ENCODE measurements at places on chromosomes 5 and 9.
A peak's percentile ranks its signal among the peaks of the same experiment; 100 is the strongest.

GRCh38 chr5:10548418-10549122 is 15.3 kb upstream of the ANKRD33B start:
- no peak for DNase-seq

GRCh38 chr9:132590318-132591182 is 8.1 kb downstream of the BARHL1 start:
- peak; percentile 74 for DNase-seq

GRCh38 chr5:140632366-140633020 is 482 bp downstream of the CD14 start:
- DNase-seq, result no peak

GRCh38 chr5:136194576-136194975 is 1.6 kb upstream of the SMIM32 start:
- peak; percentile 43 for DNase-seq

DNA sequence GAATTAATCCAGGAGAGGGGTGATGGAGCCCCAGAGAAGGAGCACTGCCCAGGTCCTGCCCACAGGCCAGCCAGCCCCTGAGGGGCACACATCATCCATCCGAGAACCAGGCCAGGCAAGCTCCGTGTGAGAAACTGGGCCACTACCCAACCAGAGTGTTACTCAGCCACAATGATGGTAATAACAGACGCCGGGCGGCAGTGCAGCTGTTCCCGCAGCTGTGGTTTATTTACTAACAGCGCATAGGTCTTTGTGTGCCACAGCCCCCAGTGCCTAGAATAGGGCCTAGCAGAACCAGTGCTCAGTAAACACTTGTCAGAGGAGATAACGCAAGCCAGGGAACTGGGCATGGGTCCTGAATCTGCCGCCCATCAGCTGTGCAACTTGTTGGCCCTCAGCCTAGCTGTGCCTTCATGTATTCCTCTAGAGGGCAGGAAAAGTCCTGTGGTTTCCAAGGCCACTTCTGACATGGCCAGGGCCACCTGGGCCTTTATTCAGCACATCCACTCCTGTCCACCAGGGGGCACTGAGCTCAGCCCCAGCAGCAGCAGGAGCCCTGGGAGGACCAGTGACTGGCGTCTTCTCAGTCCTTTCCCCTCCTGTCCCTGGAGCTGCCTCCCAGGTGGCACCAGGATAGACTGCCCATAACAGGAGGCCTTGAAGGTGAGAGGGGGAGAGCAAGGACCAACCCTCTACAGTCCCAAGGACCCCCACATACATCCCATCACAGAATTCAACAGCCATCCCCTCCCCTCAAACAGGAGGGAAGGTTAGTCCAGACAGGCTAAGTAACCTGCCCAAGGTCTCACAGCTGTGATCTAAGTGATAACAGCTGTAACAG is 2.1 kb downstream of the MXD3 start:
- peak; percentile 96 for DNase-seq

GRCh38 chr5:94761055-94761454 is 142.6 kb downstream of the SLF1 start:
- no peak for DNase-seq

- no peak for DNase-seq
Measured at GRCh38 chr5:169268019-169268418, 32.9 kb downstream of the SLIT3 start.

- DNase-seq, result no peak
Measured at GRCh38 chr9:137956039-137956438, 78.5 kb downstream of the CACNA1B start.

DNA sequence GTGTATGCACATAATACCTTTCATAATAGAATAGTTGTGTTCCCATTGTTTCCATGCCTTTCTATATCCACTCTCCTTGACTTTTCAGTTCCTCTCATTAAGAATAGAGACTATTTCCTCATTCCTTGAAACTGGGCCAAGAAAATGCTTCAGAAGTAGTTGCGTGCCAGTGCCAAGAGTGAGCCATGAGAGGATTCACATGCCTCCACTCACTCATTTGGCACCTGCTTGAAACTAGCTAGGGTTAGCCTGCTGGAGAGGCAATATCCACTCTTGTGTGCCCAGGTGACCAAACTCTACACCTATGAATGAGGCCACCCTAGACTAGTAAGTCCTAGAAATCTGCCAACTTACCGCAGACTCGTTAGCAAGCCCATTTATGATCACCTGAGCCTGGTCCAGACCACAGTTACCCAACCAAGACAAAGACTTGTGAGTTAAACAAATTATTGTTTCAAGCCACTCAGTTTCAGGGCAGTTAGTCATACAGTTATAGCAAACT is 276.3 kb downstream of the EPB41L4A start:
- DNase-seq, result no peak

GRCh38 chr9:70557661-70558369 is 143.4 kb upstream of the KLF9 start:
- DNase-seq, result no peak

DNA sequence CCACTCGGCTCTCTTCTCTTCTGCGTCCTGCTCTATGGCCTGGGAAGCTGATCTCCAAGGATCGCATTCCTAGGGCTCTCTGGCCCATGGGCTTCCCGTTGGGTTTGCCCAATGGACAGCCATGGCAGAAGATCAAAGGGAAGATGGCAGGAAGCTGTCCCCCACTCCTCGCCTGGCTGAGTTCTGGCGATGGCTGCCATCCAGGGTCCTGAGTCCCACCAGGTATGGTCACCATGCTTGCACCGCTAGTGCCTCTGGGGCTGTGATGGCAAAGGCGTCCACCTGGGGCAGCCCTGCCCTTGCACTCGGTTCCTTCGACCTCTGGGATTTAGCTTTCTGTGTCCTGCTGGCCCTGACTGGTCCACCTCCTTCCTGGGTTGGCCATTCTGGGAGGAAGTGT is 156.0 kb downstream of the RXRA start:
- no peak for DNase-seq

DNA sequence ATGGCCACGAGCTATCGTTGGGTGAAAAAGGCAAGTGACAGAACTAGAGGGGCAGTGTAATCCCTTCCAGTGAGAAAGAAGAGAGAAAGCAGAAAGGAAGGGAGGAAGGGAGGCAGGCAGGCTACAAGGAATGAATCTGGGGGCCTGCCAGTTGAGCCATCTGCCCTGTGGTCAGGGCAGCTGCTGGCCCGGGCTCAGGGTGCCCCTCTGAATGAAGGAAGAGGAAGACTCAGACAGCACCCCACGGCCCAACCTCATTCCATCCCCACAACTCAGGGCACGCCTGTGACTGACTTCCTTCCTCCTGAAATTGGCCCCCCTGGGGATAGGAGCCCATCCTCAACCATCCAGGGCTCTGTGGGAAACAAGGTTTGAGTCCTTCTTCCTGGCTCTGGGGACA is 20.3 kb upstream of the FLT4 start:
- DNase-seq, result peak; percentile 45
